Retina (tissue), 1 donor: ENCODE measurements at places on chromosomes 3 and 15.

- no peak for DNase-seq
Observed at GRCh38 chr3:161549261-161549660, 52.7 kb downstream of the OTOL1 start.

GRCh38 chr3:52722491-52722890 is 16.6 kb downstream of the SPCS1 start:
- DNase-seq: no peak

- DNase-seq: no peak
Observed at GRCh38 chr15:101646672-101647071, 5.5 kb downstream of the TM2D3 start.

DNA sequence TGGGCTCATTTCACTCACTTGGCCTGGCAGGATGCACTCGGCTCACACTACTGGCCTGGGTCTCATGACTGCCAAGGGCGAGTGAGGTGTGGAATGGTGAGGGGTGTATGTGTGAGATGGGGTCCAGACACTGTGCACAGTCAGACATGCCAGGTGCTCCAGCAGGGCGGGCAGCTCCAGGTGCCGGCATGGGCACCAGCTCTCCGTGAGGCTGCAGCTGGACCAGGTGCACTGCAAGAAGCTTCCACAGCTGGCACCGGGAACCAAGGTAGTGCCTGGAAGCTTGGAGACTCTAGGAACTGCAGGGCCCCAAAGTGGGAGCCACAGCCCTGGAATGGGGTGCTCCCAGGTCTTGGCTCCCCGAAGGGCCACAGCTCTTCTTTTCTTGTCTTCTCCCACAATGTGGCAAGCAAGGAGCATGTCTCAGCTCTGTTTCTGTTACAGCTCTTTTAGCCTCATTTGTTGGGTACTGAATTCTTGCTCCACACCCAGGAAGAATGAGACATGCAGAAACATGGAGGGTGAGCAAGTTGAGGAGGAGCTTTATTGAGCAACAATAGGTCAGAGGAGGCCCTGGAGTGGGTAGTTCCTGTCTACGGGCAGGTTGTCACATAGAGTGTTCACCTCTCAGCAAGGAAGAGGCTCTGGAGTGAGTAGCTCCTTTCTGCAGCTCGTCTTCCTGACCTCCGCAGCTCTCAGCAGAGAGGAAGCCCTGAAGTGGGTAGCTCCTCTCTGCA is 762.8 kb downstream of the CADM2 start:
- DNase-seq: no peak

DNA sequence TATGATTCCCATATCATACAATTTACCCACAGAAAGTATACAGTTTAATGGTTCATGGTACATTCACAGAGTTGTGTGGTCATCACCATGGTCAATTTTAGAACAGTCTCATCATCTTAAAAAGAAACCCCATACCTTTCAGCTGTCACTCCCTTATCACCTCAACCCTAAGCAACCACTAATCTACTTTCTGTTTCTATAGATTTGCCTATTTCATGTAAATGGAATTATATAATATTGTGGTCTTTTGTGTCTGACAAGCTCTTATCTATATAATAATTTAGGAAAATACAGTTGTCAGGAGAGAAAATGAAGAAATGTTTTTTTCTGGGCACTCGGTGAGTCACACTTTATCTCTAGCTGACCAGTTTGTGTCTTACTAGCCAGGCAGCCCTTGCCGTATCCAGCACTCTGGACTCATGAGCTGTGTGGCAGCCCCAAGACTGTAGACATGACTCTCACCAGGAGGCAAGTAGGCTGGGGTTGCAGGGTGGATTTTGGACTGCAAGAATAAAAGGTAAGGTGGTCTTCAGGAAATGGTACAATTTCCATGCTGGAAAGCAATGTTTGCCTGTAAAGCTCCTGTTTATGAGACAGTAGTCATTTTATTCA is 234.6 kb downstream of the THRB start:
- no peak for DNase-seq

GRCh38 chr3:152595975-152596821 is 238.7 kb upstream of the P2RY1 start:
- DNase-seq: no peak
